Right ventricle myocardium inferior (tissue), 1 donor: ENCODE measurements at places on chromosomes 3 and 15.

DNA sequence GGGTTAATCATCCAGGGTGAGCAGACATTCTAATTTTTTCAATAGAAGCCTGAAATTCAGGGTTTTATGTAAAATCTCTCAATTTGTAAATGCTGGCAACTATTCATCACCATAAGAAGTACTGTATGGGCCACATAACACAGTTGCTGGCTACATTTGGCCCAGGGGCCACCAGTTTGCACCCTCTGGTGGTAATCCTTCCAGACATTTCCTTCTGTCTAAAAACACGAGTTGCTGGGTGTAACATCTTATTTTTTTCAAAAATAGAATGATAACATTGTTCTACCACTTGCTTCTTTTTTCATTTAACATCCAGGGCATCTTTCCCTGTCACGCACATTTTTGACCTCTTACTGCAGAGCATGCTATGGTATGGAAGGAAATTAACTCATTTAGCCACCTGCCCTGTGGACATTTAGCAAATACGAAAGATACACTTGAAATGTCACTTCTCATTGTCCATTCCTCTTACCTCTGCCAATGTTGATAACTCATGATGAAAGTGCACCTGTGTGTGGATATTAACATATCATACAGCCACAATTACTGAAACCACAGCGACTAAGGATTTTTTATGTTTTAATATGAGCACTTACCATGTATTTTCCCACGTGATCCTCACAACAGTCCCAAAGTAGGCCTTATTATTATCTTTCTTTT lies 117.5 kb upstream of the ARHGEF3 start:
- no peak for DNase-seq

DNA sequence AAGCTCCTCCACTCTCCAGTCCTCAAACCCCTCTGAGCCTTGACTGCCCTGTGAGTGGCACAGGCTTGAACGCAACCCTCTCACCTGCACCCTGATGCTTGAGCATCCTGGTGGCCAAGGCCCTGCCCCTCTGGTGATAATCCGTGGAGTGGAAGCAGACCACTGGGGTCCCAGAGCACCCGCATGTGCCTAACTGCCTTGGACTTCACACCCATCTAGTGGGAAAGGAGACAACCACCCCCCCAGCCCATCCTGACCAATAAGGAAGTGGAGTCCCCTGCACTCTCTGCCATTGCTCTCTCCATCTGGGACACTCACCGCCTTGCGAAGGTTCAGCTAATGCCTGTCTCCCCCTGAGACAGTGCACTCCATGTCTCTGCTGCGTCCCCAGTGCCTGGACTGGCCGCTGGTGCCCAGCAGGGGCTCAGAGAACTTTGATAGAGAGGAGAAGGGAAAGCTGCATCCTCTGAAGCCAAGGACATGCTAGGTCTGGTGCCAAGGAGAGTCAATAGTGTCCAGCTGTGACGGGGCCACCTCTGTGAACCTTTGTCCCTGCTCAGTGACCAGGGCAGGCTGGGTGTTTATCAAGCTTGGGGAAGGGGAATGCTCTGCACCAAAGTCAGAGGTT lies 3.4 kb downstream of the KLF15 start:
- DNase-seq, result no peak

DNA sequence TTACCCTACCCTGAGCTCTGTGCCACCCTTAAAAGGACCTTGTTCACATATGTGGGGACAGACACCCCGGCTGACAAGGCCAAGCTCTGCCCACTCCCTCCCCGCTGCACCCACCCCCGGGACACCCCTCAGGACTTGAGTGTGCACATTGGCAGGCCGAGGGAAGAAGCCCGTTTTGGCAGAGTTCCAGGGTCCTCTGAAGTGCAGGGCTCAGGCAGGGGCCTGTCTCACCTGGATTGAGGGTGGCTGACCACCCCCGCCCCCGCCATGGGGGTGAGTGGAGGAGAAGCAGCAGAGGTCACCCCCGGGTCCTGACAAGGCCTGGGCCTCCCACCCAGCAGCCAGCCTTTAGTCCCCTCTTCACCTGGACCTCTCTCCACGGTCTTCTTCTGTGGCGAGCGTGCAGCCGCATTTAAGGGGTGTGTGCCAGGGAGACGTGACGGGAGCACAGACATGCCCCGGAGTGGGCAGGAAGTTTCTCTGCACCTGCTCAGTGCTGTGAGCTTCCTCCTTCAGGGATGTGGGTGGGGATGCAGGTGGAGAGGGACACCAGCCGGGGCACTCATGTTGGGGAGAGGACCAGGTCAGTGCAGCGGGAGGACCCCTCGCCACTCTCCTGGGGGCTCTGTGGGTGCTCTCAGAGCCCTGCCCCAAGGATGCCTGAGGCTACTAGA lies 50.7 kb downstream of the LINGO1 start:
- DNase-seq, result no peak

- DNase-seq, result no peak
Observed at GRCh38 chr3:151356794-151357462, 27.6 kb upstream of the P2RY13 start.

DNA sequence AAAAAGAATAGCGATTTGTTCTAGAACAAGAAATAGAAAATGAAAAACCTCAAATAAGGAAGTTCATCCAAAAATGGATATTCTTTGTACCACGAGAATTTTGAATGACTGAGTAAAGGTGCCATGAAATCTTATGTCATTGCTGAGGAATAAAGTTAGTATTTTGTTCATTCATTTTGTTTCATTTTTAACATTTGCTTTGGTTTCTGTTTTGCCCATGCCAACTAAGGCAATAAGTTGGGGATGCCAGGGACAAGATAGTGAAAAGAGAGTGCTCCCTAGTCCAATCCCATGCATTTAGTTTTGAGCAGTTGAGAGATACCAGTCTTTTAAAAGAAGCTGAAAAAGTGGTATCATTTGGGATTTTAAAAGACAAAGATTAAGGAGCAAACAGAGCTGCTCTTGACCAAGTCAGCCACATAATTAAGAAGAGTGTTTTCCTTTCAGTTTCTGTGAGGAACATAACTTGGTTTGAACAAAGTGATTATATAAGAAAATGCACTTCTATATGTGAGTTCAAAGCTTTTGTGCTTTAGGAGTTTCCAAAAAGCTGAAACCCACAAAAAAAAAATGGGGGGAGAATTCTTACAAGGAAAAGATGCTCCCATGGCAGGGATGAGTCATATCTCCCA lies 201.4 kb downstream of the PLOD2 start:
- no peak for DNase-seq

DNA sequence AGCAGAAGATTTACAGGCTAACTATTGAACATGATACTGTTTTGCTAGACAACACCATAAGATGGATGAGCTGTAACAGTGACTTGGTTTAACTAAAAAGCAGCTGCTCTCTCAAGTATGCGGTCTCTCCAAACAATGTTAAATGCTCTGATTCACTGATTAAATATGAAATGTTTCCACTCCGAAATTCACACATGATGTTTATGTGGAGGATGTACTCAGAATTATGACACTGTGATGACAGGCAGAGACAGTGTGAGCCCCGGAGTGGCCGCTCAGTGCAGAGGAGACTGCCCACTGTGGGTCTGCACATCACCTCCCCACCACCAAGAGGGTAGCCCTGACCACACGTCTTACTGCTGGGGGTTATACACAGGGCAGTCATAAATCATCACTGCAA lies 83.9 kb upstream of the MEX3B start:
- no peak for DNase-seq
